Diencephalon (tissue), 1 donor: ENCODE measurements at places on chromosomes 5 and 9. TPM values are rescaled to one million over a fixed set of nuclear protein-coding genes. Genes with fewer than 3 reads are reported as not detected.

ANKRD34B gene
- total RNA-seq: 3.0 TPM

IL33 gene
- total RNA-seq: 17.5 TPM

TERT gene
- under 0.01 TPM for total RNA-seq

FOXE1 gene
- not detected for total RNA-seq

CCDC192 gene
- not detected for total RNA-seq

PTGS1 gene
- total RNA-seq: 1.4 TPM

PRRT1B gene
- not detected for total RNA-seq

DMXL1 gene
- 107 TPM for total RNA-seq

FCN1 gene
- total RNA-seq: 1.8 TPM

LCN2 gene
- total RNA-seq: not detected

PCA3 gene
- total RNA-seq: 1.4 TPM

CANX gene
- total RNA-seq: 474 TPM

AFF4 gene
- 86.7 TPM for total RNA-seq

GPR150 gene
- 0.23 TPM for total RNA-seq

CARTPT gene
- total RNA-seq: 2.3 TPM

GABRA1 gene
- 76.6 TPM for total RNA-seq

PCDHB16 gene
- total RNA-seq: 5.8 TPM

CDH9 gene
- 57.4 TPM for total RNA-seq

SEMA5A gene
- total RNA-seq: 47.5 TPM

ZDHHC12 gene
- 4.4 TPM for total RNA-seq

KCNT1 gene
- 12.2 TPM for total RNA-seq
